ENCODE measurements at places on chromosomes 4 and X.

DNA sequence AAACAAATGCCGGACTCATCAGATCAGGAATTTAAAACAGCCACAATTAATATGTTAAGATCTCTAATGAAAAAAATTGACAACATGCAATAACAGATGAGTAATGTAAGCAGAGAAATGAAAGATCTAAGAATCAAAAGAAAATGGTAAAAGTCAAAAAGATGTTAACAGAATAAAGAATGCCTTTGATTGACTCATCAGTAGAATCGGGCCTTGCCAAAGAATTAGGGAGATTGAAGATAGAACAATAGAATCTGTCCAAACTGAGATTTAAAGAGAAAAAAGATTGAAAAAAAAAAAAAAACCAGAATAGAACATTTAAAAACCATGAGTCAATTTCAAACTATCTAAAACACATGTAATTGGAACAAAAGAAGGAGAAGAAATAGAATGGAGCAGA is 25.9 kb upstream of the GUCY1A1 start:
- no peak for DNase-seq

DNA sequence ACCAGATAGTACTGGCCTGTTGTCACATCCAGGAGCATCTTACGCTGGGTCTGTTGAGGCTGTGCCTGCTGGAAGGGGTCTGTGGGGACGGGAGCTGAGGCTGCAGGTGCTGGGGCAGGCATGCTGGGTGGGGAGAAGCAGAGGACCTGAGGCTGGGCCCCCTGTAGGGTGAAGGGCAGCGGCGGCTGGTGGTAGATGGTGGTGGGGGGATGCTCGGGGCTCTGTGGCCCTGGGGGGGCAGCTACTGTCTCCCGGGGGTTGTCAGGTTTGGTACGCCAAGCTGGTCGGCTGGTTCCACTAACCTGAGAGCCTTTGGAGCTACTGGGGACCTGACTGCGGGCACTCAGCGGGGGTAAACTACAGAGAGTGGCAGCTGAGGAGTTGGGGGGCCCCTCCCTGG is 7.8 kb downstream of the C4orf54 start:
- DNase-seq: no peak

- no peak for DNase-seq
Observed at GRCh38 chr4:145494666-145495270, 13.1 kb downstream of the SMAD1 start.

DNA sequence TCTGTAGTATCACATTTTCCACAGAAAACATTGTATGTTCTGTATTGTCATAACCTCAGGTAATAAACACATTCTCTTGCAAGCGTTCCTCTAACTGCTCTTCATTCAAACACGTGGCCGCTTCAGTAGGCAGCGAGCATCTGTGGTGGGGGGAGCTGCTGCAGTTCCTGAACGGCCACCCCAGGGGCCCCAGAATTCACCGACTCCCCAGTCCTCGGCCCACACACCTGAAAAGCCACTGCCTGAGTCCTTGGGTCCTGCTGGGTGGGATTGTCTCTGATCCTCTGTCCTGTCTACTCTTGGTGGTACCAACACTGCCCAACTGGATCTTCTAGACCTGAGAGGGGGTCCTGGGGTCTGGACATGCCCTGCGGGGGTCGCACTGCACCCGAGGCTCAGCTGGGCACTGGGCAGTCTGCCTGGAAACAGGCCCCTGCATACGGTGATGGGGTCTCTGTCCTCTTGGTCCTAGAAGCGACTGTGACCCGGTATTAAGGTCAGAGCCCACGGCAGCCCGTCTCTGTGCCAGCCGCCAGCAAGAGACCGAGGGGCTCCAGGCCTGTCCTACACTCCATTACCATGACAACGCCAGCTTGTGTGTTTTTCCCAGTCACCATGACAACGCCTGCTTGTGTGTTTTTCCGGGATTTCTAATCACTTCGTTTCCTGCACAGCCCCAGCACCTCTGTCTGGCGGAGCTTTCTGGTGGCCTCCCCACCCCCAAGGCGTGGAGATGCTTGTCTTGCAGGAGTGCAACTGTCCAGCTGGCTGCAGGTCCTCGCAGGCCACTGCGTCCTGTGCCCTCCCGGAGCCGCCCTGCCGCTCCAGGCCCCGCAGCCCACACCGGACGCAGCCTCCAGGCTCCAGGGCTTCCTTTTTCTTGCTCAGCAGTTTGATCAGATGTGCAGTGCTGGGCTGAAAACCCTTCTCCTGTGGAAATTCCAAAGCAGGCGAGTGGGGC is 16.0 kb downstream of the CTBP1 start:
- DNase-seq: no peak

- DNase-seq: no peak
Observed at GRCh38 chr4:127469959-127470809, 162.6 kb upstream of the INTU start.

GRCh38 chr4:163194593-163194992 is 27.9 kb upstream of the NAF1 start:
- DNase-seq: no peak

- no peak for DNase-seq
Observed at GRCh38 chrX:6505960-6506359, 29.0 kb downstream of the VCX3A start.
